Activated T-cell treated with anti-CD3 and anti-CD28 coated beads for 24 hours (primary cell): ENCODE measurements at places on chromosomes 12 and 14.

- no peak for DNase-seq
These were observed 150.9 kb upstream of the FRMD6 start for GRCh38 chr14:51500776-51501175.

- DNase-seq: no peak
These were observed 222.3 kb downstream of the PTPRO start for GRCh38 chr12:15544589-15544988.

- DNase-seq: no peak
These were observed 135.1 kb downstream of the ETNK1 start for GRCh38 chr12:22759769-22760674.

DNA sequence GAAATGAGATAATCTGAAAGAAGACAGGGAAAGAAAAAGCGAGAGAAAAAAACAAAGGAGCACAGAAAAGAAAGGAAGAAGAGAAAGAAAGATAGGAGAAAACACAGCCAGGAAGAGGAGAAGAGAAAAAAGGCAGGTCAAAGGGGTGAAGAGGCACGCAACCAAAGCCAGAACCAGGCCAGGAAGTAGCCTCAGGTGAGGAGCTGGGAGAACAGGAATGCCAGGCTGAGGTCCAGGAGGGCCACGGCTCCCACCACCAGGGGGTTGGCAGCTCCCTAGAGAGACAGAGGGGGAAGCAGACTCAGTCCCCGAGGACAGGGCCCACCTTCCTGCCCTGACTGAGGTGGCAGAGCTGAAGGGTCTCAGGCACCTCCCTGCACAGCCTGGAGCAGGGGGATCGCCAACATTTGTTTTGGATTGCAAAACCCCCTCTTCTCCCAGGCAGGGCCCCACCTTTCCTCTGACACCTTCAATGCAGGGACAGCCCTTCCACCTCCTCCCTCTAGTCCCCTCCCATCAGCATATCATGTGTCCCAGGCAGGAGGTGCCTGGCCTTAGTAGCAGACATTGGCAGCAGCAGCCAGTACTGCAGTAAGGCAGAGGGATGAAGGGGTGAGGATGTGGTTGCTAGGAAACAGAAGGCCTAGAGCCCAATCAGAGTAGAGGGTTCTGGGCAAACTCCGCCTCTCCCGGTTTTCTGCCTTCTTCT is 2.0 kb upstream of the AP1G2 start:
- no peak for DNase-seq

DNA sequence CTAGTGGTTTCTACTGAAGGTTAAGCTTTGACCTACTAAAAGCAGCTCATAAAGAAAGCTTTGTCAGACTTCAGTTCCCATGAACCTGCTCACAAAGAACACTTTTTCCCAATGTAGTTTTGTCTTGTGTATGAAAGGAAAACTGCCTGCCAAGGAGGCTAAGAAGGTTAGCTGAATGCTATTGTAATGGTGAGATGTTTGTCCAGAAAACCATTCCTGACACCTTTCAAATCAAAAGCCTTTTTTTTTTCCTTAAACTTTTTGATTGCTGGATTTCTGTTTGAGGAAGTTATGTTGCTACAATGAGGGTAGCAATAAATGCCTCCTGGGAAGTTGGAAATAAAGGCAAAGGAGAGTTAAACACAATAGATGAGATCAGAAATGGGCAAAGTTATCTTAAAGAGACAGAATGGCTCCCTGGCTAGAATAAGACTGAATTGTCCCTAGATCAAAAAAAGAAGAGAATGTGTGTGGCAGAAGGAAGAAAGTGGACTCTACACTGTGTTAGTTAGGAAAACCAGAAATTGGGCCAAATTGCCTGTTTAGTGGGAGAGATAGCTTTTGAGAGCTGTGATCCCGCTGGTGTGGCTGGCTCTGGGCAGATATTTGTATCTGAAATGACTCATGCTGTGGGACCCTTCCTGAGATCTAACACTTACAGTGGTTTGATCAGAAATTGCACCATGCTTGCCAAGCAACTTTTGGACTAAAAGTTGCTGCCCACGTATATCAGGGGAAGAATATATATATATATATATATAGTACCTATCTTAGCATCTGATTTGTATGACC is 27.5 kb downstream of the TECPR2 start:
- DNase-seq: no peak

GRCh38 chr14:89730687-89731086 is 223.8 kb downstream of the EFCAB11 start:
- no peak for DNase-seq

- DNase-seq: no peak
These were observed 132.4 kb downstream of the ALG10B start for GRCh38 chr12:38448991-38449390.

DNA sequence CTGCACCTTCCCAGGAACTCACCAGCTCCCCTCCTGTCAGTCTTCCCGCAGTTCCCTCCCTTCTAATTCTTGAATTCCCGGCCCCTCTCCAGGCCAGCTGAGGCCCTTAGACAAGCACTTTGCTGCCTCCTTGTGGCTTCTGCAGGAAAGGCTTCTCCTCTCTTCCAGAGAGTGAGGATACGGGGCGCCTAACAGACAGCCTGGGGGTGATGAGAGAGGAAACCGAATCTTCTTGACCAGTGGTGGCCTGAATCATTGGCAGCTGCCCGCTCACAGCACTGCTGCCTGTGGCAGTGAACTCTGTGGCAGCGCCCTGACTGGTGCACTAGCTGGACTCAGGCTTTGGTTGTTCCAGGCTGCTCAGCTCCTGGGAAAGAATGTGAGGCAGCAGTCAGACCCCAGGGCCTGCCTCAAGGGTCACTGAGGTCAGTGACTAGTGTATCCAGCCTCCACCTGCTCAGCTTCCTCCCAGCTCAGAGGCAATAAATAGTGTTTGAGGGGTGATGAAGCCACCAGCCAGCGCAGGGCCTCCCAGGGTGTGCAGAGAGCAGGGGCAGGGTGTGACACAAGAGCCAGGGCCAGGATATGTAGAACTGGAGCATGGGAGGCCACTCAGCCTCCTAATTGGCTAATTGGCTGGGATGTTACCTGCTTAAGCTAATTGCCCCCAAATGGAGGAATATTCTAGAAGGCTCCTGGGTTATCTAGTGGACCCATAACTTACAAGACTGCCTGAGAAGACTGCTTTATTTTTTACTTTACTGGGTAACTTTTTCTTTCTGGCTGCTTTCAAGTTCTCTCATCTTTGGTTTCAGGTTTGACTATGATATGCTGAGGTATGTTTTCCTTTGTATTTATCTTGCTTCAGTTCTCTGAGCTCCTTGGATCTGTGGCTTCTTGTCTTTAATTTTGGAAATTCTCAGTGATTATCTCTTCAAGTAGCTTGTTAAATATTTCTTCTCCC is 12.9 kb upstream of the MCRS1 start:
- DNase-seq: peak; percentile 28

DNA sequence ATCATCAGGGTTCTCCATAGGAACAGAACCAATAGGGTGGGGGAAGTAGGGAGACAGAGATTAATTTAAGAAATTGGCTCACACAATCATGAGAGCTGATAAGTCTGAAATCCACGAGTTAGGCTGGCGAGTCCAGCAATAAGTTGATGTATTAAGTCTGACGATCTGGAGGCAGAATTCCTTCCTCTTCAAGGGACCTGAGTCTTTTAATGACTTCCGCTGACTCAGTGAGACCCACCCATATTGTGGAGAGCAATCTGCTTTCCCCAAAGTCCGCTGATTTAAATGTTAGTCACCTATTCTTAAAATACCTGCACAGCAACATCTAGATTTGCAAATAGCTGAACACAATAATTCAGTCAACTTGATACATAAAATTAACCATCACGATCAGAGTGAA is 97.8 kb downstream of the SPTSSA start:
- DNase-seq: no peak

GRCh38 chr14:85027681-85028370 is 502.1 kb upstream of the FLRT2 start:
- no peak for DNase-seq

GRCh38 chr12:46494424-46494823 is 121.9 kb upstream of the SLC38A2 start:
- no peak for DNase-seq

- DNase-seq: no peak
These were observed 117.9 kb upstream of the PRB2 start for GRCh38 chr12:11513288-11513687.

GRCh38 chr14:71665157-71665556 is 267.1 kb upstream of the RGS6 start:
- no peak for DNase-seq

- DNase-seq: no peak
These were observed 104.1 kb downstream of the ATXN7L3B start for GRCh38 chr12:74641694-74642093.

DNA sequence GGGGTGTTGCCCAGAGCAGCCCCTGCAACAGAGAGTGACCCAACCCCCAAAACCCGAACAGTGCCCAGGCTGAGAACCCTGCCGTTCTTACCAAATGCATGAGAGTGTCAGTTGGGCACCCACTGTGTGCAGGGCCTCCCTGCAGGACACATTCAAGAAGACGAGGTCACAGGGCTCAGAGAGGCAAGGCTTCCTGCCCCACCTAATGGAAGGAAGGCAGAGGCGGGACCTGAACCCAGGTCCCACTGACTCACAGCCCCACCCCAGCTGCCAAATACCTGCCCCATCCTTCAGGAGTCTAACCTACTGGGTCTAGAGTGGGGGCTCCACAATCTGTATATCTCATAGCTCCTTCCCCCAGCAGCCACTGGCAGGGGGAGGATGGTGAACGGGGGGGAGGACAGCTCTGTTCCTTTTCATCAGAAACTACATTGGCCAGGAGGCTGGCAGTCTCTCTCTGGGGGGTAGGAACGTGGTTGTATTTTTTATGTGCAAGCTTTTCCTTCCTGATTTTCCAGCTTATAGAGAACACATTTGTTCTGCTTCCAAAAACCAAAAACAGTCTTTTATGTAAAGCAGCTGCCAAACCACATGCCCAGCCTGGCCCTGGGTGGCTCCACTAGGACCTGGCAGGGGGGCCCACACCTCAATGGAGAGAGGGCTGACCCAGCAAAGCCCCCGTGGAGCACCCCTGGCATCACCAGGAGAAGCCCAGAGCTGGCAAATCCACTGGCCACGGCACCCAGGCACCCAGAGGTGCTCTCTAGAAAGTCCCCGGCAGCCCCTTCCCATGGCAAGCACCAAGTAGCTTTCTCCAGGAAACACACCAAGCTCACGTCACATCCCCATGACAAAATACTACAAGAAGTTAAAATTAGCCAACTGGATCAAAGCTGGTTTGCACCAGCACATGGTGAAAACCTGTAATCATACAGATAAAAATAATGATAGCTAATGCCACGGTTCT is 17.0 kb downstream of the NCOR2 start:
- DNase-seq: no peak

GRCh38 chr12:65881965-65882413 is 57.7 kb downstream of the HMGA2 start:
- DNase-seq: no peak

DNA sequence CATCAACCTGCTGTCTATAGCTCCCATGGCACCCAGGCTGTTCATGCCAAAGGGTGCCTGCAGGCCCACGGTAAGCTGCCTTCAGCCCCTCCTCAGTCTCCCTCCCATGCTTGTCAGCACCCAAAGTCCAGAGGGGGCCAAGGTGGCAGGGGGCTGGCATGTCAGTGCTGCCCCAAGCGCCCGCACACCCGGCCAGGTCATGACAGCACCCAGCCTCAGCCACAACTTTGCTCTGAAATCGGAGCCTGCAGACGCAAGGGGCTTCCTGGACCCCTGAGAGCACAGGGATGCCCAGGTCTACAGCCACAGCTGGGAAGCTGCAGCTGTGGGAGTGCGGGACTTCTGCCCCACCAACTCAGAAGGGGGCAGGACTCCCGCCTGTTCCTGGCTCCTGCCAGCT is 28.5 kb upstream of the PAPLN start:
- no peak for DNase-seq

GRCh38 chr14:76413962-76414600 is 38.1 kb downstream of the ESRRB start:
- no peak for DNase-seq

GRCh38 chr12:40185303-40185693 is 39.5 kb upstream of the LRRK2 start:
- DNase-seq: no peak

DNA sequence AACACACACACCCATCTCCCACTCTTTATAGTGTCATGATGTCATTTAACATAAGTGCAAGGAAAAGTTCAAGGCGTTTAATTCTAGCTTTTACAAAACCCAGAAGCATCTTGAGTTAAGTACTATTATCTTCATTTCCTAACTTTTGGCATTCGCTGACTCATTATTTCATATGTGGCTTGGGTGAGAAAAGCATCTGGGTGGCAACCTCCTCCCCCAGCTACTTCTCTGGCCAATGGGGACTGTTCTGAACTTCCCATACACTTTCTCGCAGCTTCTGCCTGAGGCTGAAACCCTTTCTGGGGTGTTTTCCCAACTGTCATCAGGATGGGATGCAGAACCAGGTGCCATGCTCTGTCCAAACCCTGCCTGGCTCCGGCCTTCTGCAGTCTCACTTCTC is 2.8 kb upstream of the MARK3 start:
- DNase-seq: no peak

- DNase-seq: no peak
These were observed 18.8 kb upstream of the RCOR1 start for GRCh38 chr14:102573591-102574046.

GRCh38 chr12:46562625-46563225 is 190.2 kb upstream of the SLC38A2 start:
- no peak for DNase-seq

GRCh38 chr12:56104815-56105608 is 653 bp downstream of the PA2G4 start:
- DNase-seq: no peak

DNA sequence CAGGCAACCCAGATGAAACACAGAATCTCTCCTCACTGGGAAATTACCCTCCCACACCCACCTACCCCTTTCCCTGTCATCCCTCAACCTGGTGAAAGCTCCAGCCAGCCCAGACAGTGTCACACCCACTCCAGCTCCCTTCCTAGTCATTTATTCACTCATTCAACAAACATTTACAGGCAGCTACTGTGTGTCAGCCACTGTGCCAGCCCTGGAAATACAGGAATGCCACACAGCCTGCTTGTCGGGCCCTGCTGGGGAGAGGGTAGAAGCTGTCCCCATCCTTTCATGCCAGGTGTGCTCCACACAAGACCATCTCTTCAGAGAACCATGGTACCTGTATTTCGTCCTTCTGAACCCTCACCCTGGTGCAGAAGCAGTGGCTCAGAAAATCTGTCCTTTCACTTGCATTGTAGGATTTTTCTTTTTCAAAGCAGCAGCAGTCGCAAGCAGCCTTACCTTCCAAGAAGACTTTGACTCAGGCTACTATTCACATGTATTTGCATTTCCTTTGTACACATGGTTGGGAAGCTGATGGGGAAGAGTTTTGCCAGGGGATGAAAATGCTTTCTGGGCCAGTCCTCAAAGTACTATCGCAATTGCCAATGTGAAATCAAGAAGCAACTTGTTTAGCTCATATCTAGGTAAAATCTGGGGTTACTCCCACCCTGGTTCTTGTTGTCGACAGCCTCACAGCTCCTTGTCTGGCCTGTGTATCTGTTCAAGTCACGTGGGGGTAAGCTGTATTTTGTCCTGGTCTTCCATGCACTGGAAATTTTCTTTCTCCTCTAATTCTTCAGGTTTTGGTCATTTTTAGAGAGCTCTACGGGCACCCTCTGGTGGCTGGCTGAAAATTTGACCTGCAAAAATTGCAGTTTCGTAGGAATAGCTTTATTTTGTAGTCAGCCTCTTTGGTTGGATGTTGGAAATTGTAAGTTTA is 147.4 kb upstream of the EGLN3 start:
- no peak for DNase-seq
